ENCODE measurements at places on chromosomes 2 and 18. TPM values are rescaled to one million over a fixed set of nuclear protein-coding genes. Genes with fewer than 3 reads are reported as not detected.

DNA sequence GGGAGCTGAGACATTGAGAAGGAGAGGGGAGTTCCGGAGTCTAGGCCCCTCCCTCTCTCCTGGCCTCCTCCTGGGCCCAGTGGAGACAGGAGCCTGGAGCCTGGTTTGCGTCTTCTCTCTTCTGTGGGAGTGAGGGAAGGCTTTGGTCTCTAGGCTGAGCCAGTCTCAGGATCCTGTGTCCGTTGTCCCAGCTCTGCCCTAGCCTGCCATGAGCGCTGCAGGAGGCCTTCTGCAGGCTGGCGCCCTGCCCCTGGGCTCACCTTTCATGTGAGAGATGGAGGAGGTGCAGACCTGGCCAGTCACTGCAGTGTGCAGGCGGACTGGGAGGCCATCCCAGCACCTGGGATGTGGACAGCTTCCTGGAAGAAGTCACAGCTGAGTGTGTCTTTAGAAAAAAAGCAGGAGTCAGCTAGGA, 8.7 kb downstream of the IMPA2 start:
- DNase-seq, result peak; percentile 41

- DNase-seq, result no peak
Observed at GRCh38 chr2:22894761-22895160, 490.2 kb upstream of the KLHL29 start.

GRCh38 chr2:6855860-6856547, 9.7 kb downstream of the CMPK2 start:
- no peak for DNase-seq

- no peak for DNase-seq
Observed at GRCh38 chr18:6712401-6712800, 17.1 kb upstream of the ARHGAP28 start.

- no peak for DNase-seq
Observed at GRCh38 chr18:57461652-57462269, 26.6 kb downstream of the ONECUT2 start.

The KIAA1328 gene
- 13.2 TPM for total RNA-seq

The VWA3B gene
- 0.29 TPM for total RNA-seq

GRCh38 chr2:16016282-16016681, 75.9 kb downstream of the MYCN start:
- DNase-seq, result no peak

- no peak for DNase-seq
Observed at GRCh38 chr18:74281980-74282754, 9.6 kb downstream of the CYB5A start.

DNA sequence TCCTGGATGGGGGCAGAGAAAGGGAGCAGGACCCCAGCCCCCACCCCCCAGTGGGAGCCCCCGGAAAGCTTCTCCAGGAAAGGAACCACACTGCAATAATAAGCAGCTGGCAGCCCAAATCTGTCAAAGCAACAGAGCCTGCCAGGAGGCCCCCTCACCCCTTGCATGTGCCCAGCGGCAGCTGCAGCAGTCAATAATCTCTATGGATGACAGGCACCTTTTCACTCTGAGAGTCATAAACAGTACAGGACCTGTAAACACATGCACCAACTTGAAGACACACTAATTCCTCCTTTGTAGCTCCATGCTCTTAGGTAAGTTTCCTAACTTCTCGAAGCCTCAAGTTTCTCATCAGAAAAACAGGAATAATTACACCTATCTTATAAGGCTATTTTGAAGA, 26.2 kb upstream of the KDM3A start:
- no peak for DNase-seq

GRCh38 chr18:77118256-77119090, 14.1 kb downstream of the MBP start:
- DNase-seq, result no peak

GRCh38 chr2:71526141-71526540, 72.8 kb downstream of the DYSF start:
- peak; percentile 25 for DNase-seq

DNA sequence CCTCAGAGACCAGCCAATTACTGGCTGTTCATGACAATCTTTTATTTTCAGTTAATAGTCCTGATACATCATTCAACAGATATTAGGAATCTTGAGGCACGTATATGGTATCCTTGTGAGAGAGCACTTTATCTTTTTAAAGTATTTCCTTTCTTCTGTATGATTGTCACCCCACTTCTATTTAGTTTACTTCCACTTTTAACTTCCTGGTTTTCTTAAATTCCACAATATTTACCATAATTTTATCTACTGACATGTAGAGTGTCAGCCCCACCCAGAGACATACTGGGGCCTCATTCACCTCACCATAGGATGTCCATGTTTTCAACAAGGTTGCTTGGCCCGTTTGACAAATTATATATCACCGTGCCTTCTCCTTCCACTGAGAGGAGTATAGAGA, 182.9 kb upstream of the ID2 start:
- no peak for DNase-seq

The EVX2 gene
- total RNA-seq, result not detected

The SULT1C4 gene
- 2.8 TPM for total RNA-seq

DNA sequence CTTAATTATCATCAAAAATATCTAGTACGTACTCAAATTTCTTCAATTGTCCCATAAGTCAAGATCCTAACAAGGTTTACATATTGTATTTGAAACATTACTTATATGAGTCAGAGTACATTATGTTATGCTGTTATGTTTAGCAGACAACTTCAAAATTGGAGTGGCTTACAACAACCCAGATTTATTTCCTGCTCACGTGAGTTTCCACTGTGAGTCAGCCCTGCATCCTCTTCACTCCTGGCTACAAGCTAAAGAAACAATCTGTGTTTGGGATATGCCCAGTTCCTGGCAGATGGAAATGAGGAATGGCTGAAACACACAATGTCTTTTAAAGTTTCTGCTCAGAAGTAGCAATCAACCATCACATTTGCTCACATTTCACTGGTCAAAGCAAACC, 31.5 kb upstream of the TANC1 start:
- no peak for DNase-seq

- no peak for DNase-seq
Observed at GRCh38 chr2:190881084-190881597, 520 bp downstream of the GLS start.

DNA sequence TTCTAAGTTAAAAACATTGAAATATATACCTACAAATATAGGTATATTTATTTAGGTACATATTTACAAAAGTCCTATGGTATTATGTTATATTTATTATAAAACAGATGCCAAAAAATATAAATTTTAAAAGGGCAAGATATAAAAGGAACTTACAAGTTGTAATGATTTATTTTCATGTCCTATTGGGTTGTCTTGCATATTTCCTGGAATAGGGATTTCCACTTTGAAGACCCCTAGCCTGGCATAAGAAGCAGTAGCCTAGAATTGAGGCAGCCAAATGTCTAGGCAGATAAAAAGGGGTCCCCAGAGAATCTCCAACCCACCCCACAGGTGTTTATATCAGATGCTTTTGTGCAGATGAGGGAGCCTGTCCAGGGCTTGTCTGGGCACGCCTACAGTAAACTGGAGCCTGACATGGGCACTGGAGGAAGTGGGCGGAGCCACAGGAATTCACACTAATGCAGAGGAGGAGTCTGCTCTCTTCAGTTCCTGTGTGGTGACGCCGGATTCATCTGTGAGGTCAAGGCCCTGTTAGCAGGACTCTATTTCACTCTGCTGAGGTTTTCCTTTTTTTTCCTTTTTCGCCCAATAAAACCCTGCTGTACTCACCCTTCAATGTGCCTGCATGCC, 1088.9 kb upstream of the PIK3C3 start:
- DNase-seq, result no peak

The GCC2 gene
- 35.8 TPM for total RNA-seq

The ACADL gene
- total RNA-seq, result 5.0 TPM

The PROKR1 gene
- total RNA-seq, result 0.05 TPM

The STON1 gene
- total RNA-seq, result 47.9 TPM
